ENCODE measurements at places on chromosomes 7 and 10. TPM values are rescaled to one million over a fixed set of nuclear protein-coding genes. Genes with fewer than 3 reads are reported as not detected.
A peak's percentile ranks its signal among the peaks of the same experiment; 100 is the strongest.

DNA sequence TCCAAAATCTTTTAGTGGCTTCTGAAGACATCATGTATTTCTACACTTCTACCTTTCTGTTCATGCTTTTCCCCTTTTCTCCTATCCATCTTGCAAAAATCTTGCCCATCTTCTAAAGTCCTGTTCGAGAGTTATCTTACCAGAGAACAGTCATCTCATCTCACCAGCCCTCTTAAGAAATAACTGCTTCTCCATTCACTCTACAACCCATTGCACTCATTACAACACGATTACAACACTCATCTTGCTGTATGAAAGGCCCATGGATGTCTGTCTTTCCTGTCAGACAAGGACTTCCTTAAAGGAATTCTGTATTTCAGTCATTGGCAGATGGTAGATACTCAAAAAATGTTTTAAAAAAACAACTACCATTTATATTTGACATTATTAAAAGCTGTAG is 30.8 kb downstream of the ZNF438 start:
- H3K4me1 ChIP-seq = peaks cover 9% of the 10 kb centered on the region
- no peak for DNase-seq
- no peak overlapping the region for H3K4me3 ChIP-seq
- no peaks in the 10 kb centered on the region for H3K27me3 ChIP-seq
- H3K27ac ChIP-seq = no peak overlapping the region
- H3K36me3 ChIP-seq = no peaks in the 10 kb centered on the region

GRCh38 chr10:72588266-72588665 is 37.6 kb downstream of the MICU1 start:
- no peak overlapping the region for H3K27ac ChIP-seq
- H3K36me3 ChIP-seq = no peaks in the 10 kb centered on the region
- peak; percentile 60 for DNase-seq
- H3K4me1 ChIP-seq = no peaks in the 10 kb centered on the region

The SVOPL gene
- total RNA-seq = not detected

The SNCG gene
- 8.7 TPM for total RNA-seq

The PTF1A gene
- total RNA-seq = not detected

The NEURL1 gene
- total RNA-seq = not detected

The SLC16A9 gene
- 0.26 TPM for total RNA-seq

Measured in fibroblast of lung (primary cell).